ENCODE measurements at places on chromosomes 7 and 10.
A peak's percentile ranks its signal among the peaks of the same experiment; 100 is the strongest.

DNA sequence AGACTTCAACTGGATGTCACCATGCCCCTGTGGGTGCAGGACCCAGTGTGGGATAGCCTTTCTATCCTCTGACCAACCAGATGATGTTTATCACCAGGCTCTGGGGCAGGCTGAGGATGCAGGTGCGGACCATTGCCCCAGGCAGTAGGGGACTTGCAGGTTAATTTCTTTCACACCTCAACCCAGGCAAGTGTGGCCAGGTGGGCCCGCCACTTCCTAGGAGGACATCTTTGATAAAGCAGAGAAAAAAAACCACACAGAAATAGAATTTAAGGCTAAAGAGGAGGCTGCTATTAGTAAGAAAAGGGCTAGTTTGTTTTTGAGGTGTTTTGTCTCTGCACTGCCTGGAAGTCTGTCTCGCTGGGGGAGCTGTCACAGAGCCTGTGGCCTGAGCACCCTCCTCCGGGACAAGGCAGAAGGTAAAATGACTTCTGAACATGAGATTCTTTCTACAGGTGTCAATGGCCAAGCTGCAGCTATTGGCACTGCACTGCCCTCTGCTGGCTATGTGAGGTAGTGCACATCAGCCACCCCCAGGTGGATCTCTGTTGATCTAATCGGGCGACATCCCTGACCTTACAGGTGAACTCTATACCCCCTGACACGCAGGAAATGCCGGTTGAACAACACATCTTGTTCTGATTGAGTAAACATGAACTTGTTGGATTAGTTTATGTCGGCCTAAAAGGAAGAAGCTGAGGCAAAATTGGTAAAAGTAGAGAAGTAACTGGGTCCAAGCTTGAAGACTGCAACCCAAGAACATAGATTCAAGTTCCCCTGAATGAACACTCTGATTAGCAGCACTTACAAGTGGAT, 21.0 kb downstream of the UPP1 start:
- DNase-seq, result peak; percentile 48

DNA sequence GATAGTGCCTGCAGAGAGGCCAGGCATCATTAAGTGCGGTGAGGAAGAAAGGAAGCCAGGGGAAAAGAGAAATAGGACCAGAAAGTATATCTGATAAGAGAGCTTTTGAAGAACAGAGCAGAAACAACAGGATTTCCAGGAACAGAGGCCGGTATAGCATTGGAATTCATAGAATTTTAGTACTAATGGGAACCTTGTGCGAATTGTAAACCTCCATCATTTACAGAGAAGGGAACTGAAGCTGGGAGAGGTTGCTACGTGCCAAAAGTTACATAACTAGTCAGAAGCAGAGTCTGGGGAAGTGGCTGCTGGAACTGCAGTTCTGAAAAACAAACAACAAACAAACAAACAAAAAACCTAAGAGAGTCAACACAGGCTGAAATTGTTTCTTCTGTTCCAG, 5.4 kb upstream of the ZMYND11 start:
- no peak for DNase-seq

- no peak for DNase-seq
Measured at GRCh38 chr10:3028441-3028840, 38.9 kb upstream of the PFKP start.

DNA sequence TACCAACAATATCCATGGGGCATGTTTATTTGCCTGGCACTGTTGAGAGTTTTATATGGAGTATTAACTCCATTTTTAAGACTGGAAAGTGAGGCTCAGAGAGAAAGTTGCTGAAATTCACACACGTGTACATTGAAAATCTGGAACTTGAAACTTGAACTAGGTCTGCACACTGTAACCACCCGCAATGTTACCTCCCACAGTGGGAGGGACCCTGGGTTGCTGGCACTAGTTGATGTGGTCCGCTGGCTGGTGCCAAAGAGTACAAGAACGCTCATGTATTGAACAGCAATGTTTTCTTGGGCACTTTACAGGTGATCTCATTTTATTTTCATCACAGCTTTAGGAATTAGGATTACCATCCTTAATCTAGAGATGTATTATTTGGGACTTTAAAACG, 253.2 kb downstream of the INHBA start:
- no peak for DNase-seq

GRCh38 chr10:89121764-89122020, 85.4 kb downstream of the CH25H start:
- DNase-seq, result no peak

- no peak for DNase-seq
Measured at GRCh38 chr10:132714986-132715775, 70.8 kb downstream of the NKX6-2 start.

GRCh38 chr7:68258609-68259008, 1262.0 kb downstream of the TYW1 start:
- DNase-seq, result no peak

- no peak for DNase-seq
Measured at GRCh38 chr7:74185636-74186035, 11.5 kb downstream of the EIF4H start.

- DNase-seq, result no peak
Measured at GRCh38 chr7:25375805-25376600, 147.7 kb upstream of the NPVF start.

GRCh38 chr10:36171953-36172940, 530.2 kb upstream of the FZD8 start:
- DNase-seq, result no peak

DNA sequence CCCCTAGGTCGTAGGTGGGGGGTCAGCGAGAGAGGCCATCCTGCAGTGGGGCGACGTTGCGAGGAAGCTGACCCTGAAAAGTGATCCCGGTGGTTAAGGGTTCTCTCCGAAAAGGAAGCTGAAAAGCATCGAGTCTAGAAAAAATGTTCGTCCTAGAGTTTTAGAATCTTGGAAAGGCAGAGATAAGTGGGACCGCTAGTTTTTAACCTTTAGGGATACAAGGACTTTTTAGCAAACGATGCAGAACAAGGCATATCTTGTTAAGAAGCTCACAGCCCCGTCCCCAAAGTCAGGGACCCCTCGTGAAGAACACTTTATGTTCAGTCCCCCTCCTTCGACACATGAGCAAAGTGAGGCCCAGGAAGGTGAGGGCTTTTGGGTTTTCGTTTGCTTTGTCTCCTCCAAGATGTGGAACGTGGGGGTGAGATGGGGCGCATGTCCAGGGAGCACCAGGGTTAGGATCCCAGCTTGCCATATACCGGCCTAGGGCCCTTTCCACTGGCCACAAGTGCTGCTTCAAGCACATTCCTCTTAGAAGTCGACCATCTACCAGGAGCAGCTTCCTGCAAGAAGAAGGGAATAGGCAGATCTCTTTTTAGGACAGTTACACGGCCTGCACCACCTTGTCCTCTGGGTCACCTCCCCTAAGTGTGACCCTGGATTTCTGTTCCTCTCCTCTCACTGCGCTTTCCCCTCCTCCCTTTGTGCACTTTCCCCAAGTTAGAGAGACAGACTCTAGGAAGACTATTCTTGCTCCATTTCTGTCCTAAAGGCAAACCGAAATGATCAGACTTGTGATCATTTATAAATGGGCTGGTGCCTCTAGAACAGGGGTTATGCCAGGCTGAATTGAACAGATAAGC, 969 bp downstream of the SLC35G1 start:
- DNase-seq, result peak; percentile 7

GRCh38 chr10:30040597-30040996, 18.8 kb downstream of the JCAD start:
- no peak for DNase-seq

DNA sequence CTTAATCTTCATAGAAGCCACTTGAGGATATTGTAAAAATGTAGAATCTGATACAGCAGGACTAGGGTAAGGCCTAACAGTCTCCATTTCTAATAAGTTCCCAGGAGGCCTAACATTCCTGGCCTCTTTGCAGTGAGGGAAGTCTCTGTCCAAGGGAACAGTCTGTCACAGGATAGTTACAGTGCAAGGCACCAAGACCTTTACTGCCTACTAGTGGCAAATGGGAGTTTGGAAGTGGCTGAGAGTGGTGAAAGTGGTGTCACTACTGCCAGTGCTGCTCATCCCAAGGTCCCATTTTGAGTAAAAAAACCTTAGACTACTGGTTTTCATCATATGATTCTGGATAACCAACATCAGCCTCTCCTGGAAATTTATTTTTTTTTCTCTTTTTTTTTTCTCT, 619.5 kb upstream of the SEMA3D start:
- DNase-seq, result no peak

DNA sequence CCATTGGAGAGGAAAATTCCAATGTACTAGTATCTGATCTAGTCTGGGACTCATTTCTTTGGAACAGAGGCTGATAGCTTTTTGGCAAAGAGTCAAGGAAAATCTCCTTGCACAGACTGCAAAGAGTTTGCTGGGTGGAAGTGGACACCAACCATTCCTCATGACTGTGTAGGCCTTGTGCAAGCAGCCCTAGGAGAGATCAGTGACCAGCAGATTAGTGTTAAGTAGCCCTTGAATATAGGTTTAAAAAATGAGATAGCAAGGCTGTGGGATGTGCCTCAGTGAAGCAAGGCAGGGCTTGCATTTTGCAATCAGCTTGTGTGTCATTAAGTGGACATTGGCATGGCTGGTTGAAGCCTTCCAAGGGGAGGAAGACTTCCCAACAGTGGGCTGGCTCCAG, 341.6 kb downstream of the PLXNA4 start:
- no peak for DNase-seq

- no peak for DNase-seq
Measured at GRCh38 chr7:69199041-69199440, 399.2 kb upstream of the AUTS2 start.

GRCh38 chr7:81031243-81031642, 112.4 kb upstream of the SEMA3C start:
- no peak for DNase-seq

- no peak for DNase-seq
Measured at GRCh38 chr7:131502810-131503508, 53.5 kb downstream of the PODXL start.

DNA sequence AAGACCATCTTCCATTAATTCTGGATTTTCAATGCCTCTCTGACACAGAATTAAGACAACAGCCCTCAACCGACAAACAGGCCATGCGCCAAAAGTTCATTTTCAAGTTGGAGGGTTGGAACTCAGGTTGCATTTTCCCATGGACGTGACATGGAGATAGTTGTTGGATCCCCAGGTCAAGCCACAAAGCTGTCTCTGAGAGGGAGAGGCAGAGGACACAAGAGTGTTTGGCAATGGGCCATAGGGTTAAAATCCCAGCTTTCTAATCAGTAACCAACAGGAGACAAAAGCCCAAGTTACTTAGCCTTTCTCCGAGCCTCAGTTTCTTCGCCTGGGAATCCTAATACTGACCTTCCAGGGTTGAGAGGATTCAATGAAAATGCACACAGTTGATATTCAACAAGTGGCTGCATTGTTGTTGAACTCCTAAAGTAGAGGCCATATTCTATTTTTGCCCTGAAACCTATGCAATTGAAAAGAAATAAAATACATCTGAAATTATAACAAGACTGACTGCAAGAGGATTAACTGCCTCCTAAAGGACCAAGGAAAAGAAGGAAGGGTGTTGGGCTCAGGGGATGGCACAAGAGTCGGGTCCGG, 44.3 kb downstream of the SORBS1 start:
- no peak for DNase-seq

DNA sequence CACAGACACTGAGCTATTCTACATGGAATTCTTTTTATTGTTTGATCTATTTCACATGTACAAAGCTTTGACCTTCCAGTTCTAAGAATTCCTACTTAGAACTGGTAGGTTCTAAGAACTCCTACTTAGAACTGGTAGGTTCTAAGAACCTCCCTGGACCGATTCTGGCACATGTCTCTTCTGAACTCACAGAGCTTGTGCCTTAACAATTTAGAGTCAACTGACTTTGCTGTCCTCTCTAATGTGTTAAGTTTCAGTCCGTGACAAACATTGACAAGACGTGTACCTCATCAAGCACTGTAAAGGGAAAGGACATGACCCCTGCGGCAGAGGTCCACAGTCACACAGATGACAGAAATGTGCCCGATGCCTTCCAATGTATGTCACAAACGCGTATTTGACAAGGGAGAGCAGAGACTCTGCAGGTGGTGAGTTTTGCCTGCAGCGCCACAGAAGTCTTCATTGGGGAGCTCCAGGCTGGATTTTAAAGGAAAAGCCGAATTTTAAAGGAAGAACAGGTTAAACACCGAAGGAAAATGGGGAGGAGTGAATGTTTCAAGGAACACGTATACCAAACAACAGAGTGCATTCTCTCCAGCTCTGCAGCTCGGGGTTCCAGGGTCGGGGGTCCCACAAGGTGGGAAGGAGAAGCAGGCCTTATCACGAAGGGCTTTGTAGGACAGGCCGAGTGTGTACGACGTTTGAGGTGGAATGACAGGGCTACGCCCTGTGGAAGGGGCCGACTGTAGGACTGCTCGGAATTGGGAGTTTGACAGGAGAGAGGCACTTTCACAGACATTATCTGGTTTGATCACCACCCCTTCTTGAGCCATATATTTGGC, 161.1 kb upstream of the KLF14 start:
- DNase-seq, result no peak

DNA sequence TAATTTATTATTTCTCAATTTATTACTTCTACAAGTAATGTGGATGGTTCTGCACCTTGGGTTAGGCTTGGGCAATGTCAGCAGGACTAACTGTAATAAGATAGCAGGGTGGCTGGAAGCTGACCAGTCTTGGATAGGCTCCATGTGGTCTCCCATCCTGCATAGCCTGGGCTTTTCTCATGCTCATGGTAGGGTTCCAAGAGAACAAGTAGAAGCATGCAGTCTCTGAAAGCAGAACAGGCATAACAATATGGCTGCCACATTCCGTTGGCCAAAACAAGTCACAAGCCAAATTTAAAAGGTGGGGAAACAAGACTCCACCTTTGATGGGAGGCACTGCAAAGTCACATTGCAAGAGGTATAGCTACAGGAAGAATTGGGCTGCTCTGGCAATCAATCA, 98.6 kb upstream of the MDFIC start:
- no peak for DNase-seq

DNA sequence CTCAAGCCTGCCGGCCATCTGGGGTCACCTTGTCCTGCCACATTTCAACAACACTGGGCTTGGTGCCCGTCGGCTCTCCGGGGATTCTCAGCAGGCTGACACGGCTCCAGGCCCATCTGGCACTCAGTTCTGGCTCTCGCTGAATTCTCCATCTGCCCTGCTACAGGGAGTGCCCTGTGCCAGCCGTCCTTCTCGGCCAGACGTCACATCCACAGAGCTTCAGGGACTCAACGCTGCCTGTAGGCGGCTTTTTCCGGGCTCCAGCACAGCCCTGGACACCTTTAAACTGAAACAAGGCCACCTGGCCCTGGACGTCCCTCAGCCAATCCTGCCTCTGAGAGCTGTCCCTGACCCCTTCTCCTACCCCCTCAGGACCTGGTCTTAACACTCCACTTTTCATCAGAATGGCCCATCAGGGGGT, 43.0 kb downstream of the TMEM130 start:
- DNase-seq, result no peak

DNA sequence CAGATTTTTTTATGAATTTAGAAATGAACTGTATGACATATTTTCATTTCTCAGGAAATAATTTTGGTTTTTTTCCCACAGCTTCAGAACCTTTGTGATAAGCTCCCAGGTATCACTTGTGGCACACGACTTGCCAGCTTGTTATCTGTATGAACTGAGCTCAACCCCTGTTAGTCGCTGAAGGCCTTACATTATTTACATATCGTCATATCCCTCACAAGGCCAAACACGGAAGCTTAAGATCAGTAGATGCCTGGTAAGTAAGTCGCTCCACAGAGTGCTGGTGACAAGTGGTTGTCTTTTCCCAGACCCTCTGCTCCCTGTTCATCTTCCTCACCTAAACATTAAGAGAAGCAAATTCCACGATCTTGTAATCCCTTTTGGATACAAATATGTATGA, 55.2 kb downstream of the RAPGEF5 start:
- DNase-seq, result no peak

GRCh38 chr7:147885869-147886268, 704.7 kb upstream of the C7orf33 start:
- DNase-seq, result no peak

- no peak for DNase-seq
Measured at GRCh38 chr10:54284526-54285193, 516.4 kb downstream of the PCDH15 start.
